ENCODE measurements at places on chromosomes 16 and 17.

GRCh38 chr17:58686980-58687379 is 4.9 kb downstream of the TEX14 start:
- DNase-seq: no peak

GRCh38 chr17:57527221-57528057 is 217.7 kb downstream of the CCDC182 start:
- no peak for DNase-seq

DNA sequence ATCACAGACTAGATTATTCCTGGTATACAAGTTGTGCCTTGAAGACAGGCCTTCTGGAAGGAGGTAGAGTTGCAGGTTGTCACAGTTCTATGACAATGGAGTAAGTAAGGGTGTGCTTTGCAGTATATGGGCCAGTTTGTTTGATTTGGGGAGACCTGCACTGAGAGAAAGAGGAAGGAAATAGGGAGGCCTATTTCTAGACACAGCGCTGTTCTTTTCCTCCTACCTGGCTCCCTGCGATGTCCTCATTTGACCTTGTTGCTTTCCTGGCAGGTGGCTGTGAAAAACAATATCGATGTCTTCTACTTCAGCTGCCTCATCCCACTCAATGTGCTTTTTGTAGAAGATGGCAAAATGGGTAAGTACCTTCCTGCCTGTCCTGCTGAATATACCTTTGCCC is 22.5 kb upstream of the RASL10B start:
- no peak for DNase-seq

- DNase-seq: no peak
These were observed 1.5 kb downstream of the SLC35G3 start for GRCh38 chr17:35192708-35193107.

GRCh38 chr17:13598353-13599167 is 3.2 kb downstream of the HS3ST3A1 start:
- DNase-seq: no peak

GRCh38 chr16:25223964-25224363 is 7.2 kb downstream of the AQP8 start:
- DNase-seq: no peak

GRCh38 chr17:79691931-79692330 is 38.8 kb upstream of the ENPP7 start:
- no peak for DNase-seq

DNA sequence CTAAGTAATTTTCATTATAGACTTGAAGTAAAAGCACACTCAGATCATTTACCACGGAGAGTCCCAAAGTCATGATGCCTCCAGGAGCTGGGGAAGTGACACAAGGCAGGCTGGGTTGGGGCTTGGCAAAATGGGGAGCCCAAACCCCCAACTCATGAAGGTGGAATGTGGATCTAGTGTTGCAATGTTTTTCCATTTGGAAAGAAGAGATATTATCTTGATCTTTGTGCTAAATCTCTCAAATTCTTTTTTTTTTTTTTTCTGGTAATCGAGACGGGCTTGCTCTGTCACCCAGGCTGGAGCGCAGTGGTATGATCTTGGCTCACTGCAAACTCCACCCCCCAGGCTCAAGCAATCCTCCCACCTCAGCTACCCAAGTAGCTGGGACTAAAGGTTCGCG is 7.5 kb upstream of the KCNG4 start:
- no peak for DNase-seq

DNA sequence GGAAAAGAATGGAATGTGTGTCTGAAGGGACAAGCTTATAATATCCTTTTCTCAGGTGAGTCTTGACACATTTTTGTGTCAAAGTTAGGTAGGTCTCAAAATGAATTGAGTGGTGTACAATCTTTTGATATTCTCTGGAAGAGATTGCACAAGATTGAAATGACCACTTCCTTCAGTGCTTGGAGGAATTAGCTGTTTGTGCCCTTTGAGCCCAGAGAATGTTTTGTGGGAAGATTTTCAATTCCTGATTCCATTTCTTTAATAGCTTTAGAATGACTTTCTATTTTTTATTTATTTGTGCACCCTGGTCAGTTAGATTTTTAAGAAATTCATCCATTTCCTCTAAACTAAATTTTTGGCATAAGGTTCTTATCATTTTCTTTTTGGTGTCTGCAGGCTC is 1.6 kb upstream of the CCL13 start:
- no peak for DNase-seq

DNA sequence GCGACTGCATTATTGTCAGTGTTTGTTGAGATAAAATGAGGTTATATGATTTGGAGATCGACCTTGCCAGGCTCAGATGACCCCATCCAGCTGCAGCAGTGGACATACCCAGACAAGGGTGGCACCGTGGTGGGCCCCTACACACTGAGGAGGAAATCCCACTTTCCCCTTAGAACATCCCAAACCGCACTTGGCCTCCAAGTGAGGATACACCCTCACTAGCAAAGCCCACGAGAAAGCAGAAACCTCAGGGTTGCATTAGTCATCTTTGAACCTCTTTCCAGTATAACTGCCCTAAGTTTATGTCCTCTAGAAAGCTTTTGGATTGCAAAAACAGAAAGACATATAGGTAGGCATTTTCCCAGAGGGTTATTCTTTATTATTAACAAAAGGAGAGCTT is 101.5 kb downstream of the CLEC16A start:
- DNase-seq: no peak

DNA sequence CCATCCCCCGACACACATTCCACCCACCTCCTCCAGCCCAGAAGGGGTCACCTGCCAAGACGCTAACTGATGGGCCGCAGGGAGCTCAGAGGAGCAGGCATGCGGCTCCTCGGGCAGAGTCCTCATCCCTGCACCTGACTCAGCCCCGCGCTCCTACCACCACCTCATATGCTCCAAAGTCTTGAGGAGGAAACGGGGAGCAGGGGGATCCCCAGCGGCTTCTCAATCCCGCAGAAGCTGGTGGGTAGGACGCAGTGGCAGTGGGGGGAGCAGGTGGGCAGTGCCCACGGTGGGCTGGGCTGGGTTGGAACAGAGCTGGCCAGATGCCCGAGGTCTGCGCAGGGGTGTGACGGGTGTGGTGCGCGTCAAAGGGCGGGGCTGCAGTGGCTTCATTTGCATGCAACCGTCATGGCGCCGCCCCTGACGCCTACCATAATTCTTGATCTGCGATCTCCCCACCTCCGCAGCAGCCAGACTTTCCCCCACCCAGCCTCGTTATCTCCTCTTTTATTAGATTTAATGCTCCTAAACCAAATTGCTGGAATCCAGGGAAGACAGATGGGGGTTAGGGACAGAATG is 39.0 kb upstream of the EMP2 start:
- DNase-seq: no peak

DNA sequence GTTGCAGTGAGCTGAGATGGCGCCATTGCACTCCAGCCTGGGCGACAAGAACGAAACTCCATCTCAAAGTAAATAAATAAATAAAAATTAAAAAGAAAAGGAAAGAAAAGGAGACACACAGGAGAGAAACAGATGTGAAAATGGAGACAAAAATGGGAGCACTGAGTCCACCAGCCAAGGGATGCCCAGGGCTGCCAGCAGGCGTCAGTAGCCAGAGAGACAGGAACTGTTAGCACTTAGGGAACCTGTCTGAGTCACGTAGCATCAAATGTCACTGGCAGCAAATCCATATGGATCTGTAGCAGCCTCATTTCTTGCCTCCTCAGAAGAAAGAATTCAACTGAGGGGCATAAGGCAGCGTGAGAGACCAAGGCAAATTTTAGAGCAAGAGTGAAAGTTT is 79.7 kb downstream of the CYLD start:
- DNase-seq: no peak

GRCh38 chr17:71260366-71260940 is 860.4 kb upstream of the SOX9 start:
- no peak for DNase-seq

DNA sequence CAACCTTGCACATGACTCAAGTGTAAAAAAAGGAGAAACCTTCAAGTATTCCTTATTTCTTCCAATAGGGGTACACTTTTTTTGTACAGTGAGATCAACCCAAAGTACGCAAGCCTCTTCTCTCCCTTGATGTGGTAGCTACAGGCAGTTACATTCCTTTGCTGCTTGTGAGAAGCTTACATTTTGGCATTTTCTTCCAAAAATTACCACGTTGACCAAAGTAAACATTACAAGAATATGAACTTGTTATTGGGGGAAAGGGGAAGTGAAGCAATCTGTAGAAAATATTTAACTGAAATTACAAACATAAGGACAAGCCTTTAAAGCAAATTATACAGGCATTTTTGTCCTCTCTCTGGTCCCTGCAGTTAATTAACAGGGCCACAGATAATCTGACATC is 97.0 kb upstream of the TOB1 start:
- DNase-seq: no peak

- DNase-seq: no peak
These were observed 194.7 kb upstream of the CIBAR2 start for GRCh38 chr16:85306793-85307551.
